ENCODE measurements at places on chromosomes 5 and 9.

DNA sequence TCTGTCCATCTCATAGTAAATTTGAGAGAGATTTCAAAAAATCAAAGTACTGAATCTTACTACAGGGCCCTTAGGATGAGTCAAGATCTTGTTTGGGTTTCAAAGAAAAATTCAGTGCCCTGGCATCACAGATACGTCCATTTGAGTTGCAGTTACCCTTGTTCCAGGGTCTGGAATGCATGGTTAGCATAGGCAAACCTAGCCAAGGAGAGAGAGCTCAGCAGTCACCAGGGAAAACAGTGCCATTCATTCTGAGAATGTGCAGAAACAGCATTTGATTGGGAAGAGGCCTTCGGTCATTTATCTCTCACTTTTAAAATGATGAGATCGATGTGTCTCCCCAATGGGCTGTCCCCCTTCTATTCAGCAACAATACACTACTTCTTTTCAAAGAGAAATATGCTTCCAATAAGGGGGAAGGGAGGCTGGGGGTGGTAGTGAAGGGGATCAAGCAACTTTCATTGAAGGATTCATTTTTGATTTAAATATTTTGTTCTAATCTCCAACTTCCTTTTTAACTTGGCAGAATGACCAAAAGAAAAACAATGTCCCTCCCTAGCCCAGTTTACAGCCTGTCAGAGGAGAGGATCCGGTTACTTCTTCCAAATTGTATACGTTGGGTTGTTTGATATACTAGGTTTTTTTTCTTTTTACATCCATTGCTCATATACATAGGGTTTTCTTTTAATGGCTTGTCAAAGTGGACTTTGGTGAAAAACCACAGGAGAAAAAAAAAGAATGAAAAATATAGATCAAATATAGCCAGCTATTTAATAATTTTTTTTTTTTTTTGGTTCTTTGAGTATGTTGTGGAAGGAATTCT is 491.1 kb downstream of the CCDC171 start:
- DNase-seq: peak; percentile 64

GRCh38 chr5:14853685-14854084 is 17.9 kb downstream of the ANKH start:
- no peak for DNase-seq

GRCh38 chr9:106414042-106414441 is 448.9 kb upstream of the ZNF462 start:
- DNase-seq: no peak

DNA sequence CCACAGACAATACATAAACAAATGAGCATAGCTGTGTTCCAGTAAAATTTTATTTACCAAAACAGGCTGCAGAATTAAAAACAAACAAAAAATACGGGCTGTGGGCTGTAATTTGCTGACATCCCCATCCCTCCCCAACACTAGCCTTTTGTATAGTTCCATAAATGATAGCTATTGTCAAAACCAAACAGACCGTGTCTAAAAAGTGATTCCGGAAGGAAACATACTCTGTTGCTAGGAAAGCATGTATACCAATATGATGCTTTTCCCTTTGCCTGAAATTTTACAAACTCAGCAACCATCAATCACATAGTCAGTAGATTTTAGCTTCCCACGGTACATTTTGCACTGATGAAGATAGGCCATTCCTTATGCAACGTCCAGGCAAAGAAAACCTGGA is 80.0 kb downstream of the TMEM215 start:
- no peak for DNase-seq

DNA sequence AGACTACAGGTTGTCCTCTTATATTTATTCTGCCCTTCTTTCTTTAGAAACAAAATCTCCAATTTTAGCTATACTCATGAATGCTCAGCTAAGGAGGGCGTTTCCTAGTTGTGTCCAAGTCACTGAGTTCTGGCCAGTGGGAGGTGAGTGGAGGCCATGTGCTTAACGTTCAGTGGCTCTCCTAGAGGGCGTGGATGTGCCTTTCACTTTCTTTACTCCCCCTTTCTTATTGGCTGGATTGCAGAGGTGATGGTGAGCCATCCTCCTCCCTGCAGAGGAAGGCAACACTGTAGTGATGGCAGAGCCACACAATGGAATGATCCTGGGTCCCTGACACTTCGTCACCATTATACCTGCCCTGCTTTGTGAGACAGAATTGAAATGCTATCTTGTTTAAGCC is 54.6 kb downstream of the ALG2 start:
- no peak for DNase-seq

- DNase-seq: no peak
Measured at GRCh38 chr9:80881940-80882339, 807.4 kb downstream of the TLE1 start.

DNA sequence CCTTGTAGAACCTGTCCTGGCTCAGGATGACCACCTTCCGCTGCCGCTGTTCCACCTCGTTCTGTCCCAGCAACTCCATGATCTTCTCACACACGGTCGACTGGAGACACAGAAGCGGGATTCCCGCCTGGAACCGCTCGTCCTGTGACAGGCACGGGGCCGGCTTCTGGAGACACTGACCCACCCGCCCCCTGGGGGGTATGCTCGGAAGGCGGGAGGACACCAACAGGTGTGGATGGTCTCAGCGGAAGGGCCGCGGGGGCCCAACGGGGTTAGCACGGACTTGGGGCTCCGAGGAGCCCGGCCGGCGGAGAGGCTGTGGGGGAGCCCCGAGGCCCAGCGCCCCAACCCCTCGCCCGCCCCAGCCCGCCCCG is 530 bp downstream of the UCK1 start:
- DNase-seq: no peak

GRCh38 chr9:116323571-116323970 is 170.0 kb downstream of the PAPPA start:
- DNase-seq: no peak

GRCh38 chr5:159704160-159704559 is 212.1 kb upstream of the ADRA1B start:
- DNase-seq: no peak

DNA sequence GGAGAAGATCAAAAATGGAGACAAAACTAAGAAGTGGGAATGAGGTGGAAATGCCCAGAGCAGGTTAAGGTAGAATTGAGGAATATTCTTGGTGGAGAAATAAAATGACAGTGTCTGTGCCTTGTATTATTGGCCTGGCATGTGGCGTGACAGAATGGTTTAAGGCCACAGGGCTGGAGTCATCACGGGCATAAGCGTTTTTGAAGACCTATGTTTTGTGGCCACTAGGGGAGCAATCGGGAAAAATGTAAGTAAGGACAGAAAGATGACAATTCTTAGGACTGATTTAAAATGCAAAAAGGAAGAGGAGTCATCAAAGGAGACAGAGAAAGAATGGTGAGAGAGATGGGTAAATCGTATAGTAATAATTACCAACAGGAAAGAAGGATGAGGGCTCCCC is 72.2 kb upstream of the EPB41L4A start:
- DNase-seq: no peak

DNA sequence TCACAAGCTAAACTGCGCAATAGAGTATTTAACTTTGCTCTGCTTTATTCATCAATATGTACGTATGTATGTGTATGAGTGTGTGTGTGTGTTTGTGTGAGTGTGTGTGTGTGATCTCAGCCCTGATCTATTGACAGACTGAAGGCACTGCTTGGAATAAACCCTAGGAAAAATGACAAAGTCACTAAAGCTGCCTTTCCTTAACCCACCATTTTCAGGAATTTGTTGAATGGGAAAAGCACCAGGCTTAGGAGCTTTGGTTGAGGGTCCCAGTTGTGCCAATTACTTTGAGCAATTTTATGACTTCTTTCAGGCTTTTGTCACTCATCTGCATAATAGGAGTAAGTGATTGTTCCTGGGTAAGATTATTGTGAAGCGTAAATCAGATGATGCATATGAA is 108.6 kb upstream of the TLR4 start:
- DNase-seq: no peak

DNA sequence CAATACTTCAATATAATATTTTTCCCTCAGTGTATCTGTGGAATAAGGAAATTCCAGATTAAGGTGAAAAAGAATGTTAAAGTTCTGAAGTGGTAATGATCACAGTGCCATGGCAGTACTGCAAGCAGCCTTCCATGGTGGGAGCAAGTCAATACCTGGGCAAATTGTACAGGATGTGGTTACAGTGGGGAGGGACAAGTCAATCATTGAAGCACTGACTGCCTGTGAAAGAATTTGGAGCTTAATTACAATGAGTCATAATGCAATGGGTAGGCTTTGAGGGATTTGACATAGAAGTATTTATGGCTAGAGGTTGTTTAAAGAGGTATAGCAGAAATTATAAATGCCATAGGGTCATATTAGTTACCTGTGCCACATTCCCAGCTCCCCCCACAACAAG is 786.5 kb upstream of the ACO1 start:
- DNase-seq: no peak

- no peak for DNase-seq
Measured at GRCh38 chr9:9286001-9286400, 1326.8 kb downstream of the PTPRD start.

DNA sequence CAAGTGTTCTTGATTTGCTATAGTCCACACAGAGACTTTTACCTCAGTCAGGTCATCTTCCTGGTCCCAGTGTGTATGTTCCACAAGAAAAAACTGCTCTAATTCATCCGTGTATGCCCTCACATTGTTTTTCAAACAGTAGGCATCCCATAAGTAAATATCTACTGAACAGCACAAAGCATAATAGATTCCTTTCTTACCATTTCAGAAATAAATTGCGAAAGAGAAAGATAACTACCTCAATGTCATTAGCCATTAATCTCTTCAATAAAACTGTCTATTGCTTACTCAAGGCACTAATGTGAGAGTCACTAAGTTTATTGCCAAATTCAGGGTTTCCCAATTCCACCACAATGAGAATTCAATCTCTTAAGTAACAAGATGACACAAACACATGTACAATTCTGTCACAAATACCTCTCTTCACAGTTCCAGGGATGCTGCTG is 9.6 kb downstream of the FBXW2 start:
- DNase-seq: no peak

DNA sequence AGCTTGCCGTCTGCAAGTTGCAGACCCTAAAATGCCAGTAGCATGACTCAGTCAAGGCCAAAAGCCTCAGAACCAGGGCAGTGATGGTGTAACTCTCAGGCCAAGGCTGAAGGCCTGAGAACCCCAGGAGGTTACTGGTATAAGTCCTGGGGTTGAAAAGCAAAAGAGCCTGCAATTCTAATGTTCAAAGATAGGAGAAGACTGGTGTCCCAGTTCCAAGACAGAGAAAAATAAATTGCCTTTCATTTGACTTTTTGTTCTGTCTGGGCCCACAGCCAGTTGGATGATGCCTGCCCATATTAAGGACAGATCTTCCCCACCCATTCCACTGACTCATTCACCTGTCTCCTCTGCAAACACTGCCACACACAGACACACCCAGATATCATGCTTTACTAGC is 673.2 kb downstream of the CDH18 start:
- DNase-seq: no peak

- DNase-seq: no peak
Measured at GRCh38 chr5:95401626-95402025, 10.5 kb downstream of the FAM81B start.

GRCh38 chr5:55584398-55585205 is 49.8 kb upstream of the PLPP1 start:
- DNase-seq: no peak

- no peak for DNase-seq
Measured at GRCh38 chr5:29930316-29930715, 1263.2 kb upstream of the CDH6 start.

DNA sequence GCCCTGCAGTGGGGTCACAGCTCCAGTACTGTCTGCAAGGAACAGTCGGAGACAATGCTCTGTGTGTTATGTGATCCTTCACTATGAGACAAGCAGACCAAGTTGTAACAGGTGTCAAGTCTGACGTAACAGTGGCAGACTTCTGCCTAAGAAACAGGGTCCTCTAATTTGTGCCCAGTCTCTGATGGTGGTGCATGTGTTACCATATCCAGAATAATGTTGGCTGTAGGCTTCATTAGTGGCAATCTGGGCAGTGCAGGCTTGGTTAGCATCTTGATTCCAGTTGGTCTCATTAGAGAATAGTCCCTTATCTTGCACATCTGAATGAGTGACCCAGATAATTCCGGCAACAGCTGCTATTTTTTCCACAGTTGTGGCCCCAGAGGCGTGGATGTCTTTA is 33.8 kb downstream of the ZNF131 start:
- no peak for DNase-seq

GRCh38 chr5:159301466-159301865 is 28.8 kb downstream of the IL12B start:
- DNase-seq: no peak
